ENCODE measurements at places on chromosomes 1 and 21.

GRCh38 chr1:155134880-155135414 lies 705 bp upstream of the SLC50A1 start:
- peak; percentile 57 for DNase-seq

DNA sequence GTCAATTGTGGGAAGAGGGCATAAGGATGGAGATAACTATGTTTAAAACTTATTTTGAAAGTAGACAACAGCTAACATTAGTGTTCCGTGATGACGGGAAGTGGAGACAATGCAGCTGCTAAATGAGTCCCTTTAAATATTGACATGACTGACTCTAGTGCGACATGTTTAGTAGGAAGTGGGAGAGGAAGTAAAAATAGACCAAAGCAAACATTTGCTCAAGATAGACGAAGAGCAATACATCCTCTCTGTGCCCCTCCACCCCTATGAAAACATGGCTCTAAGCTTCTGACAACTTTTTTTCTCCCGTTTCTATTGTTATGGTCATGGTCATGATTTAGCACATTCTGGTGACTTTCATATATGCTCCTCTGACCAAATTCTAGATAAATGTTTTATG lies 60.0 kb upstream of the HMCN1 start:
- no peak for DNase-seq

DNA sequence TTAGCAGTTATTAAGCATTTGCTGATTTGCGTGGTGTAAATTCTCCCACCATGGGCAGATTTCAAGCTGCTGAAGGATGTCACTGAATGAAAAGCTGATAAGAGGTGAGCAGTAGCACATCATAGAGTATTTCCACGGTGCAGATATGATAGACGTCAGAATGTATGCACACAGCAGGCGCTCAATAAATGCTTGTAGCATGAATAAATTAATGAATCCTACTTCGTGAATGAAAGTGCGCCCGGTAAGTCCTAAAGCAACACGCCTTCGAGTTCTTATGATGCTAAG lies 510 bp upstream of the UBIAD1 start:
- no peak for DNase-seq

DNA sequence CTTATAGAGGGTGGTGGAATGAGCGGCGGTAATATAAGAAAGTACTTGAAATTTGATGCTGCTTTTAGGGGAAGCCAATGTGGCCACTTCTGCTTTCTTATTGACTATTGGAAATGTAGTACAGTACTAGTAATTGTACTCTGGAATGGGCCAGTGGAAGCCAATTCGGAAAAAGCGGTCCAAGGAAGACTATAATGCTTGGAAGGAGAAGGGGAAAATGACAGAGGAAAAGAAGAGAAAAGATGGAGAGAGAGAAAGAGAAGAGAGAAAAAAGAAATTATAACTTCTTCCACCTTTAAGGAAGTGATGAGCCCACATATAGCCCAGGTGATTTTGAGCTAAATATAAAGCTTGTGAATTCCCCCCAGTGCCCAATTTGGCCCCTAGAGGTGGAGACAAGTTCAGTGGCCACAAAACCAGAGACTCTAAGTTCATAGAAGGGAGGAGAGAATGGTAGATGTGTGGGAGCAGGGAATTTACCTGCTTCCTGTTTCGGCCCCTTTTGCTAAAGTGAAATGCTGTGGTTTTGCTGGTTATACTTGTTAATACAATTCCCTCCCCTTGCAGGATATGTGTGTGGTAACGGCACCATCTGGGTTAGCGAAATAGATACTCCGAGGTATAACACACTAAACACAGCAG lies 35.7 kb upstream of the DUSP10 start:
- no peak for DNase-seq

DNA sequence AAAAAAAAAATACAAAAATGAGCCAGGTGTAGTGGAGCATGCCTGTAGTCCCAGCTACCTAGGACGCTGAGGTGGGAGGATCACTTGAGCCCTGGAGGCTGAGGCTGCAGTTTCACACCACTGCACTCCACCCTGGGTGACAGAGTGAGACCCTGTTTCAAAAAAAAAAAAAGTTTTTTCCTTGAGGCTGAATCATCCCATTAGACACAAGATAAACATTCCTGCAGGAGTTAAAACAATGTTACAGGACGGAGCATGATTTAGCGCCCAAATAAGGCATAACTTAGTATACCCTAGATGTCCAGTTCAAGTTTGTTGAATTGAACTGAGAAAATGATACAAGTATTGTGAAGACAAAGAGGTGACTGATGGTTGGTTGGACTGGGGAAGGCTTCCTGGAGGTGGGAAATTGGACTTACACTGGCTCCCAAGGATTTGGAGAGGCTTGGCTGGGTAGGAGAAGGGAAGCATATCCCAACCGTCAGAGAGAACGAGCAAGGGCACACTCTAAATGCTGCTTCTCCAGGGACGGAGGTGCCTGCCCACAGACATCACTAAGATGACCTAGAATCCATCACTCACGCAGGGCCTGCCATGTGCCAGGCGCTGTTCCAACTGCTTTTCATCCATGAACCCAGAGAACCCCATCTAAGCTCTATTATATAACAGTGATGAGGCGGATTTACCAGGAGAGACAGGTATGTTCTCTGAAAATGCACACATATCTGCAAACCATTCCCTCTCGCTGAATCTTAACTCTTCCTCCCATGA lies 610.6 kb downstream of the KIF26B start:
- DNase-seq: no peak

GRCh38 chr1:216531263-216532239 lies 108.3 kb upstream of the USH2A start:
- no peak for DNase-seq

- no peak for DNase-seq
Observed at GRCh38 chr1:218462116-218462515, 117.0 kb downstream of the TGFB2 start.

DNA sequence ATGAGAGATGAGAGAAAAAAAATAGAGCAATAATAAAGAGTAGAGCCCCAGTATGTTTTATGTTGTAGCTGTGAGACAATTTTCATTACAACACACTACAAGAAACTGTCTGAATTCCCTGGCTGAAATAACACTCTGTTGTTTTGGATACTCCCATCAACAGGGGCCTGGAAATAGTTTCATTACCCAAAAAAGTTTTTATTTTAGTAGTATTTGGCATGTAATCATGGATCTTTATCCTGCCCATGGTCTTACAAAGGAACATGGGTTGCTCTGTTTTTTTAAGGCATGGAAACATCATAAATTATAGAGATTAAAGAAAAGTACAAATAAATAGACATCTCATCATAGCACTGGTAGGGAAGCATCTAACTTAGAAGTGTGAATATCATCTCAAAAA lies 56.3 kb downstream of the GNG12 start:
- no peak for DNase-seq

- DNase-seq: no peak
Observed at GRCh38 chr1:226915672-226915995, 24.5 kb upstream of the COQ8A start.

- DNase-seq: no peak
Observed at GRCh38 chr1:44113095-44113609, 5.5 kb upstream of the KLF17 start.

GRCh38 chr1:32622806-32623681 lies 27.3 kb downstream of the ZBTB8OS start:
- no peak for DNase-seq

GRCh38 chr21:45276596-45276995 lies 11.1 kb downstream of the POFUT2 start:
- DNase-seq: no peak

GRCh38 chr1:236502579-236502971 lies 21.2 kb upstream of the LGALS8 start:
- DNase-seq: no peak

DNA sequence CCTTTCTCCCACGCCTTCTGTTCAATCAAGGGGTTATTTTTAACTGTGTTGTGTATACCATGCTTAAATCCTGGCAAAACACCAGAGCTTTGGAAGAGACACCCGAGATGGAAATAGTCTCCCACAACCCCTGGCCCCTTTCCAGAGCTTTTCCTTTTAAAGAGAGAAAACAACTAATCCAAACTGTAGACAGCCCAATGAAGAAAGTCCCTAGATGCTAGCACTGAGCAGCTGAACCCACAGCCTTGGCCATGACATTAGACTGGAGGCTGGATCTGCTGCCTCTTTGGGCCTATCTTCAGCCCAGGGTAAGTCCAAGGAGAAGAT lies 64.9 kb upstream of the ARTN start:
- no peak for DNase-seq

DNA sequence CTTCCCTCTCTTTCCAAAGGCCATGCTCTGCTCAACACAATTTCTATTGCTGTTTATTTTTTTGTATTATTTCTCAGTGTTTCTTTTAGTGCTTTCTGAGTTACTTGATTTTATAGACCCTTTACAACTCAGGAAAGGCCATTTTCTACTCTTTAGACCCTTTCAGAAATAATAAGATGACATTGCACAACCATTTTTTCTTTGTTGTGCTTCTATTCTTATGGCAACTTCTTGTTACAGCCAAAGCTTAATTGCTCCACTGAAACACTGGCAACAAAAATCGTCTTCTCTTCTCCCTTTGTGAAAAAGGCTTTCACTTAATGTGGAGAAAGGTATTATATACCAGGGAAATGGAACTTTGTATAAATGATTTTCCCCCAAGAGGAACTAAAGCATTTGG lies 39.0 kb upstream of the SAMSN1 start:
- no peak for DNase-seq

DNA sequence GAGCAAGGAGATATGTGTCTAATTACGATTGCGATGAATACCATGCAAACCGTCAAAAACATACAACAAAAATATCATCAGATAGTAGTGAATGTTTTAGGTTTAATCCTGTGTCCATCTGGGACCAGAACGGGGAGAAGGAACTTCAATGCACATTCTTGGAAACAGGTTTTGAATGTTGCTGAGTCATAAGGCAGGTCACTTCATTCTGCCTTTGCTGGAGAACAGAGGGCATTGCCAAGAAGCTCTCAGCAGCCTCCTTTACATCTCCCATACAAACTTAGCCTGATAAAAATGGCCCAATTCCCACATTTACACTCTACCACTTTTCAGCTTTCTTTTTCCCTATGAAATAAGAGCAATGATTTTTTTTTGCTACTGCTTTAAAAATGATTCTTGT lies 78.0 kb upstream of the KCNJ6 start:
- DNase-seq: no peak

- DNase-seq: no peak
Observed at GRCh38 chr1:27567971-27568299, 36.0 kb downstream of the AHDC1 start.

GRCh38 chr1:240478536-240478935 lies 133.4 kb downstream of the GREM2 start:
- no peak for DNase-seq

DNA sequence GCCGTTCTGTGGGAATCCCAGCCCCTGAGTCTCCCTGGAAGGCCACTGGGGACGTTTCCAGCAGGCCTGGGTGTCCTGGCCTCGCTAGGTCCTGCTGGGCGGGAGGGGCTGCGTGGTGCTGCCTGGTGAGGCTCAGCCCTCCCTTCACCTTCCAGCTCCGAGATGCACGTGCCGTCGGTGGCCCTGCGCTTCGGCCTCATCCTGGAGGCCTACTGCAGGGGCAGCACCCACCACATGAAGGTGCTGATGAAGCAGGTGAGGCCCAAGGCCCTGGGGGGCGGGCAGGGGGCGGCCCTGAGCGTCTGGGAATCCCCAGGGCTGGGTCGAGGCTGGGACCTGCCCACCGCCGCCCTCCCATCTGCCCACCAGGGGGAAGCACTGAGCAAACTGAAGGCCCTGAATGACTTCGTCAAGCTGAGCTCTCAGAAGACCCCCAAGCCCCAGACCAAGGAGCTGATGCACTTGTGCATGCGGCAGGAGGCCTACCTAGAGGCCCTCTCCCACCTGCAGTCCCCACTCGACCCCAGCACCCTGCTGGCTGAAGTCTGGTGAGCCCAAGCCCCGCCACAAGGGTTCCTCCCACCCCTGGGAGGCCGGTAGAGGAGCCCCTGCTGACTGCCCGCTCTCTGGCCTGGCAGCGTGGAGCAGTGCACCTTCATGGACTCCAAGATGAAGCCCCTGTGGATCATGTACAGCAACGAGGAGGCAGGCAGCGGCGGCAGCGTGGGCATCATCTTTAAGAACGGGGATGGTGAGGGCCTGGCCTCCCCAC lies 70.3 kb downstream of the PIK3CD start:
- DNase-seq: no peak

DNA sequence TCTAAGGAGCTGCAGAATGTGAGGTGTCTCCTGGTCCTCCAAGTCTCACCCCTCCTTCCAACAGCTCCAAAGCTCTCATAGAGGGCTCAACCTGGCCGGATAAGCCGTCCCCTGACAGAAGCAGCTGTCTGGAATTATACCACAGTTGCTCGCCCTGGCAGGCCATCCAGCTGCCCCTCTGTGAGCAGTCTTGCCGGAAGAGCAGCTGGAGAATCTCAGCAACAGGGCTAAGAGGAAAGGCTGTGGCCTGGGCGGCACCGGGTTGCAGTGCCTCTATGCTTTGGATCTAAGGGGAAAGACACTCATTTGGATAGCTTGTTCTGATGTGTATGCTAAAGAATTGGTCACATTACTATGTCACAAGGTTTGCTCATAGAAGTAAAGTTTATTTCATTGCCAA lies 12.4 kb downstream of the TMCC2 start:
- no peak for DNase-seq

DNA sequence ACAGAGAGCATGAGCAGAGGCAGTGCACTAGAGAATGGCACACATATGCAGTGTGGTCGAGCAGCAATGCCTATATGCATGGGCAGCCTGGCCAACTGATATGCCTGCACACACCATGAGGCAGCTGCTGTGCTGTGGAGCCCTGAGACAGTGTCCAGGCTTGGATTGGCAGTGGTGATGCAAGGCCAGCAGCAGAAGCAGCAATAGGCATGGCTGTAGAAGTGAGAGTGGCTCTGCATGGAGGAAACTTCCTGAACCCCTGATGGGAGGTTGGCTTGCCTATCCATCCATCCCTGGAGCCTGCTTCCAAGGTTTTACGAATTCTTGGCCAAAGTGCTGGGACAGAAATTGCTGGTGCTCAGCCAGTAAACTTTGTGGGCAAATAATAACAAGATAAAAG lies 89.7 kb downstream of the DIRAS3 start:
- no peak for DNase-seq

GRCh38 chr1:212664409-212665199 lies 35.0 kb downstream of the BATF3 start:
- DNase-seq: no peak

- DNase-seq: no peak
Observed at GRCh38 chr1:5621692-5622091, 370.5 kb downstream of the NPHP4 start.

DNA sequence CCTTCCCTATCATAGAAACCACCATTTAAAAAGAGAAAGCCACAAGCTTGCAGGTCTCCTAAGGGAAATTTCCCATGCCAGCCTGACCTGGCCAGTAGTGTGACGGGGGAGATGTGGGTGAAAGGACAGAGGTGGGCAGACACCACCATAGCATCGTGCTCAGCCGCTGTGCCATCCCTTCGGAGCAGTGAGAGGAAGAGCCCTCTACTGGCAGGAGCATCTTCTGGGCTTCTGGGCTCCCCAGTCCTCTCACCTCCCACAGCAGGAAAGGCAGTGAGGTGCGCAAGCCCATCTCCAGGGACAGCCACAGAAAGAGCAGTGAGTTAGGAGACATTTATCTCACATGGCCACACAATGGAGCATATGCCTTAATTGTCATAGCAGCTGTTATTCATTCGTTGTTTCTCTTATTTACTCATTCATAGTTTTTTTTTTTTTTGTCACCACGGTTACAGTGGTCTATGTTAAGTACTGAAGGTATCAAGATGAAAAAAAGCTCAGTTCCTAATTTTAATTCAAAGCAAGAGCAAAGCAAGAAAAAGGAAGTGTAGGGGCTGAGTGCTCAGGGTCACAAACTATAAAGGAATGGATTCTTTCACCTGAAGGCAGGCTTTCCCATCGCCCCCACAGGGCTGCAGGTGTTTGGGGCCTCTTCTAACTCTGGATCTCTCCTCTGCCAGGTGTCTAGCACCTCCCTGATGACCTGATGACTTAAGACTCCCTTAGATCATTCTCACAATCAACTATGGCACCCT lies 48.8 kb upstream of the CAMK1G start:
- DNase-seq: no peak
